ENCODE measurements at places on chromosomes 3 and 15.

- DNase-seq, result no peak
These were observed 64.5 kb downstream of the CERS3 start for GRCh38 chr15:100464256-100464655.

GRCh38 chr3:58036293-58037032 lies 28.2 kb downstream of the FLNB start:
- no peak for DNase-seq

GRCh38 chr15:40456299-40456712 lies 14.5 kb upstream of the CHST14 start:
- DNase-seq, result no peak

GRCh38 chr3:63955830-63956545 lies 43.8 kb upstream of the SCAANT1 start:
- DNase-seq, result no peak

DNA sequence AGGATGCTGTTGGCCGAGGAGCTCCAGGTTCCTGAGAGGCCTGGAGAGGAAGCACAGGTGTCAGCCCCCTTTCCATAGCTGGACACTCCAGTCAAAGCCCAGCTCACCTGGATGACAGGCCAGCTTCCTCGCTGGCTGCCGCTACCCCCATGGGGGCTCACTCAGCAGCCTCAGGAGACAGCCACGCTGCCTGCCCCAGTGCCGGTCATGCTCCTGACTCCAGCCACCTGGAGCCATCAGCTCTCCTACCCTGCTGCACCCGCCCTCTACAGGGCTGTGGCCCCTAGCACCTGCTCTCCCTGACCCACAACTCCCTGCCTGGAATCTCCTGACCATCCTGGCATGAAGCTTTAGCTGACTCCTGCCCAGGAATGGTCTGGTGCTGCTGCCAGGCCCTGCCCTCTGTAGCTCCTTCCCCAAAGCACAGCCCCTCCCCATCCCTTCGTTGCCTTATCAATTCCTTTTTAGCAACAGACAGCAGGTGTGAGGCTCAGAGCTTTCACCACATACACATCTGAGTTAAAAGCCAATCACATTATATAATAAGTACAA lies 94.2 kb downstream of the NUP210 start:
- DNase-seq, result no peak

GRCh38 chr15:31241888-31242522 lies 84.6 kb upstream of the KLF13 start:
- DNase-seq, result no peak

DNA sequence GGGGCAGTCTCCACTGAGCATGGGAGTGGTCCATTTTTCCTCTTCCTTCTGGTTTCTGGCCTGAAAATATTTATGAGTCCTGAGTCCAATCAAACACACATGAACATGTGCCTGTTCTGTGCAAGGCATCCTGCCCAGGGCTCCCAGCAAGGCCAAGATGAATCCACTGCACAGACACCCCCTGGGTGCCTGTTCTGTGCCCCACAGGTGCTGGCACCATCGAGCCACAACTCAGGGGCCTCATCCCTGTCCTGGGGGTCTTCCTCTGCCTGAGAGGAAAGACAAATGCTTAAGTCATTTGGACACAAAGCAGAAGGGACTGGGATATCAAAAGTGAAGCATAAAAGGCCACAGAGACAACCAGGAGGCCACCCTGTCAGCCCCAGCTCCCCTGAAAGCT lies 87.4 kb upstream of the IQSEC1 start:
- no peak for DNase-seq

DNA sequence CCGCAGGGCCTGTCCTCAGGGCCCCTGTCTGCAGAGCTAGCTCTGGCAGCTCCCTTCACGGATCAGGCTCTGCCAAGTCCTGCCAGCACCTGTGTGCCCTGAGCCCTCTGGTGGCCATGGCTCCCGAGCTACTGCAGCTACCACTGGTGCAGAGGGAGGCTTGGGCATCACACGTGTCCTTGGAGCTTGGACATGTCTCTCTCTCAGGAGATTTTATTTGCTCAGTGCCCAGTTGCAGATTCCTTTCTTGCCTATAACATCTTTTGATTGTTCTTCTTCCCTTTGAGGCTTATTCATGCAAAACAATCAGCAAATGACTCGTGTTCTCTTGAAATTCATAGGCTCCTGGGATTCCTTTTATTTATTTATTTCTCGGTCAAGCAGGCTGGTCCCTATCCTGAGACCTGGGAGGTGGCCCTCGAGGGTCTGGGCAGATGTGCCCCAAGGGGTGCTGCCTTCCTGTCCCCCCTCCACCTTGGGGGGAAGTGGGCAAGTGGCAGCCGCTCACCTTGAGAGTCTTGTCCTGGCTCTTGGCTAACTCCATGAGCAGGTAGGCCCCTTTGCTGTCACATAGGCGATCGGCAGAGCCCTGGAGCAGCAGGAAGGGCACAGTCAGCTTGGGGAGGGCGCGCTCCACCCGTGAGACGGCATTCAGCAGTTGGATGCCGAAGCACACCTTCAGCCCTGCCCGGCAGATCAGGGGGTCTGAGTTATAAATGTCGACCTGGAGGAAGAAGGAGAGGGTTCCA lies 21.9 kb downstream of the ABTB1 start:
- DNase-seq, result no peak

DNA sequence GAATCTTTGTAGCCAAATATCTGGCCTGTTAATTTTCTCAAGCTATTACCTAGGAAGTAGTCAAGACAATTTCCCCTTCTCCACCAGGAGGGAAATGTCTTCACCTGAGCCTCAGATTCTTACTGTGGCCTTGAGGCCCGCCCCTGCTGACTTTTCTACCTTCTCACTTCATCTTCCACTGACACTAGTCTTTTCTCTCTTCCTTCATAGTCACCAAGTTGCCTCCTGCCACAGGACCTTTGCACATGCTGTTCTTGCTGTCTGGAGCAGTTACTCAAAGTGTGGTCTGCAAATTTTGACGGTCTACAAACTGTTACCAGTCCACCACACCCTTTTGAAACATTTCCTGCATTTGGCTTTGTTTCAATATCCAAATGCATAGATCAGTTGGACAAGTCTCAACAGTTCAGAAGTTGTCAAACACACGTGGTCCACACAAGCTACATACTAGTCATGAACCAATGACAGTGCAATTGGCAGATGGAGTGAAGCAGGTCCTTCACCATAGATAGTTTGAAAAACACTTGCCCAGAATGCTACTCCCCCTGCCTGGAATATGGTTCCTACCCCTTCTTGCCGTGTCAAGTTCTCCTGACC lies 100.5 kb downstream of the OSBPL10 start:
- no peak for DNase-seq

DNA sequence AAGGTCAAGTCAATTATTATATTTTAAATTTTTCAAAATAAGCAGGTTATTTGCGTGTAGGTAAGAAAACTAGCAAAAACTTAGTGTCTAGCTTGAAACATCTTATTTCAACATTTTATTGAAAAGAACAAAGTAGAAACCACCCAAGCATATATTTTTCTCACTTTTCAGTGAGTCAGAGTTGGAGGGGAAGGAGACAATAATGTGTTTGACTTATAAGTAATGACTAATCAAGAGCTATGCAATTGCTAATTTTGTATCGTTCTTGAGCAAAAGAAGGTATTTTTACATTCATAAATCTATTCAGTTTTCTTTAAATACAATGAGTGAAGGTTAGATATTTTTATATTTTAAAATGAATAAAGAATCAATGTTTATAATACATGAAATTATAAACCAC lies 54.4 kb upstream of the P2RY1 start:
- DNase-seq, result no peak

DNA sequence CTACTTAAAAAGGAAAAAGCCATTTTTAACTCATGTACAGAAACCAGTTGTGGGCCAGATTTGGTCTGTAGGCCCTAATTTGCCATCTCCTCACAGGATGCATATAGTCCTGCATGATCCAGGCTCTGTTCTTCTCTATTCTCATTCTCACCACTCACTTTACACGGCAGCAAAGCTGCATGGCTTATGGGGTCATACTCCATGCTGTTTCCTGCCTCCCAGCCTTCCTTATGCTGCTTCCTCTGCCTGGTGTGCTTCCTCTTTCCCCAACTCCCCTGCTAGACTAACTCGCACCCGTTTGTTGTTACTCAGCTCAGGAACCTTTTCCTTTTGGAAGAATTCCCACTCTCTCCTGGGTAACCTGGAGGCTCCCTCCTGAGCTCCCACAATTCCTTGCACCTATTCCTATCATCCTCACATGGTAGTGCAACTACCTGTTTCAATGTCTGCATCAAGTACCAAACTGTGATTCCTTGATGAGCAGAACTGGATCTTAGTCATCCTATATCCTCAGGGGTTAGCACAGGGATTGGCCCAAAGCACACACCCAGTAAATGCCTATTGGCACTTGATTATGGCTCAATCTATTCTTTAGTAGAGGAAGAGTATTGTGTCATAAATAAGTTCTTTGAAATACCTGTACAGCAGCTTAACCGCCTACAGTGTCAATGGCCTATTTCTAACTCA lies 172.1 kb upstream of the MITF start:
- no peak for DNase-seq

GRCh38 chr3:70308760-70309159 lies 3.7 kb downstream of the MDFIC2 start:
- DNase-seq, result no peak

- DNase-seq, result no peak
These were observed 293.9 kb upstream of the RBMS3 start for GRCh38 chr3:28986922-28987321.

Data from KG1 (cell line).